ENCODE measurements at places on chromosomes 4 and X. TPM values are rescaled to one million over a fixed set of nuclear protein-coding genes. Genes with fewer than 3 reads are reported as not detected.
A peak's percentile ranks its signal among the peaks of the same experiment; 100 is the strongest.

- H3K27ac ChIP-seq = no peak overlapping the region
- no peak overlapping the region for H3K4me3 ChIP-seq
- no peak for DNase-seq
- H3K27me3 ChIP-seq = peaks cover 9% of the 10 kb centered on the region
- H3K4me1 ChIP-seq = no peaks in the 10 kb centered on the region
Observed at GRCh38 chr4:822361-823175, 3.4 kb downstream of the CPLX1 start.

APBB2 gene
- total RNA-seq = 13.1 TPM

DNA sequence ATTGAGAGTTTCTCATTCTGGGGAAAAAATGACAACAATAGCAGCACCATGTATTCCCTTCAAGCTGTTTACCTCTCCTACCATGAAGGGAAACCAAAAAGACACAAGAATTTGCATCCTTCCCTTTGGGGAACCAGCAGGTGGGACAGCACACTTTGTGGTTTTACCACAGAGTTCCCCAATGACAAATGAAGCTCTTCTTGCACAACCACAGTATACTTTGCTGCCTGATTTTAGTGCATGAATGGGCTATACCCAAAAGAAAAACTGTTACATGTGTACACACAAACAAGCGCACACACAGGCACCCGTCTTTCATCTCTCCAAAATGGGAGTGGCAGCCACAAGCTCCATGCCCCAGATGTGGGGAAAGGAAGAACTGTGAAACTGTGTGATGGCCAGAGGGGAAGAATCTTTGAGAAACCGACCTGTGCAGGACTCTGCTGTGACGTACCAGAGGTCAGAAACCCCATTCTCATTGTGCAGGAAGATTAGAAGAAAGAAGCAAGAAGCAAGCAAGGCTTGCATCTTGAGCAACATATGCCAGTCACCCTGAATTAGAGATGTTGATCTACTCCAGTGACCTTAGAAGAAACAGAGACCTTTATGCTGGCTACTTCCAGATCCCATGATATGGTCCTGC lies 2.7 kb upstream of the MAML3 start:
- H3K4me1 ChIP-seq = no peaks in the 10 kb centered on the region
- H3K27me3 ChIP-seq = no peaks in the 10 kb centered on the region
- H3K27ac ChIP-seq = no peak overlapping the region
- no peak for DNase-seq

DNA sequence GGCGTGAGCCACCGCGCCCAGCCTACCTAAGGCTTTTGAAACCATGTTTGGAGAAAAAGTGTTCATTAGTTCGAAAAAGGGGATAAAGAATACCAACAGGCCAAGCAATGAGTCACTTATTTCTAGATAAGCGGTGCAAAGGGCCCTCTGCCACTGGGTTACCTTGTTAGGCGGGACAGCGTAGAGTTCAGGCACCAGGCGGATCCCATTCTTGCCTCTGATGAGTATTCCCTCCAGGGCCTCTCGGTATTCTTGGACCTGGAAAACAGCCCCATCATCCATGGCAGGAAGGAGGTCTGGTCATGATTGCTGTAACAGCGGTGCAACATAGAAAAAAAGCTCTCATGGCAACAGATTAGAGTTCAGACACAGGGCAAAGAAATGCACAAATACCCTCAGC lies 48.0 kb downstream of the PHKA2 start:
- no peak overlapping the region for H3K4me3 ChIP-seq
- H3K36me3 ChIP-seq = peaks cover 2% of the 10 kb centered on the region
- H3K27ac ChIP-seq = no peak overlapping the region
- no peak for DNase-seq
- H3K4me1 ChIP-seq = no peaks in the 10 kb centered on the region
- no peaks in the 10 kb centered on the region for H3K27me3 ChIP-seq

GRCh38 chr4:127843704-127844600 lies 36.7 kb upstream of the PLK4 start:
- H3K4me1 ChIP-seq = no peaks in the 10 kb centered on the region
- DNase-seq = no peak
- H3K27me3 ChIP-seq = no peaks in the 10 kb centered on the region
- no peak overlapping the region for H3K4me3 ChIP-seq

DNA sequence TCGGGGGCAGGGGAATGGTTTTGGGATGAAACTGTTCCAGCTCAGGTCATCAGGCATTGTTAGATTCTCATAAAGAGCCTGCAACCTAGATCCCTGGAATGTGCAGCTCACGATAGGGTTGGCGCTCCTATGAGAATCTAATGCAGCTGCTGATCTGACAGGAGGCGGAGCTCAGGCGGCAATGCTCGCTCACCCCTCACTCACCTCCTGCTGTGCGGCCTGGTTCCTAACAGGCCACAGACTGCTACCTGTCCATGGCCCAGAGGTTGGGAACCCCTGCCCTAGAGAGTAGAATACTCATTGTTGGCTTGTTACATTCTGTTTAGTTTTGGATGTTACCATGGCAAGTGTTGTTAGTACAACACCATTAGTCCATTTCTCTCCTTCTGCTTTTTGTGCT lies 40.8 kb upstream of the STX18 start:
- H3K36me3 ChIP-seq = no peaks in the 10 kb centered on the region
- no peaks in the 10 kb centered on the region for H3K27me3 ChIP-seq
- H3K4me3 ChIP-seq = no peak overlapping the region
- H3K27ac ChIP-seq = no peak overlapping the region

DNA sequence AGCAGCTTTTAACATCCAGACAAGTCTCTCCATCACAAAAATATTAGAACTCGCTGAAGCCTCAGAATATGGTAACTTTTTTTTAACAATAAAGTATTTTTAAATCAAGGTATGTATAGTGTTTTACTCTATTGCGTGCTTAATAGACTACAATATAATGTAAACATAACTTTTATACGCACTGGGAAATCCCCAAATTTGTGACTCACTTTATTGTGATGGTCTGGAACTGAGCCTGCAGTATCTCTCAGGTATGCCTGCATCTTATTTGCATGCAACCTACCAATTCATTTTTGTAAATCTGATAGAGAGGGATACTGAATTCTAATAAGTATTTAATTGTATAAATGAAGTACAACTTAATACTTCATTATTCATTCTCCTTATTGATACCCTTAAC lies 823.5 kb downstream of the ADGRL3 start:
- no peaks in the 10 kb centered on the region for H3K36me3 ChIP-seq
- no peaks in the 10 kb centered on the region for H3K27me3 ChIP-seq
- no peak overlapping the region for H3K27ac ChIP-seq
- no peak overlapping the region for H3K4me3 ChIP-seq

DNA sequence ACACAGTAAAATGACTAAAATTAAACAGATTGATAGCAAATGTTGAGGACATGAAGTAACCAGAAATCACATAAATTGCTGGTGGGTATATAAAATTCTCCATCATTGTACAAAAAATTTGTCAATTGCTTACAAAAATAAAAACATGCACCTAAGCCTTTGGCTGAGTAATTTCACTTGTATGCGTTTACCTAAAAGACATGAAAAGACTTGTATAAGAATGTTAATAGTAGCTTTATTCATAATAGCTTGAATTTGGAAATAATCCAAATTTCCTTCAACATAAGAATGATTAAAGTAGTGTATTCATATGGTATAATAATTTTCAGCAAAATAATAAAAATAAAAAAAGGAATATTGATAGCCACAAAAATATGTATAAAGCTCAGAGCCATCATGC lies 37.7 kb downstream of the PDHA2 start:
- no peak for DNase-seq
- H3K36me3 ChIP-seq = no peaks in the 10 kb centered on the region
- H3K4me1 ChIP-seq = no peaks in the 10 kb centered on the region
- no peak overlapping the region for H3K27ac ChIP-seq
- H3K4me3 ChIP-seq = no peak overlapping the region

PRIMPOL gene
- total RNA-seq = 27.4 TPM

GRCh38 chr4:41216294-41217019 lies 2.1 kb upstream of the APBB2 start:
- peak overlapping the region; percentile 61 for H3K4me3 ChIP-seq
- no peaks in the 10 kb centered on the region for H3K27me3 ChIP-seq
- peak; percentile 61 for DNase-seq
- H3K27ac ChIP-seq = peak overlapping the region; percentile 82
- peaks cover 12% of the 10 kb centered on the region for H3K4me1 ChIP-seq

DNA sequence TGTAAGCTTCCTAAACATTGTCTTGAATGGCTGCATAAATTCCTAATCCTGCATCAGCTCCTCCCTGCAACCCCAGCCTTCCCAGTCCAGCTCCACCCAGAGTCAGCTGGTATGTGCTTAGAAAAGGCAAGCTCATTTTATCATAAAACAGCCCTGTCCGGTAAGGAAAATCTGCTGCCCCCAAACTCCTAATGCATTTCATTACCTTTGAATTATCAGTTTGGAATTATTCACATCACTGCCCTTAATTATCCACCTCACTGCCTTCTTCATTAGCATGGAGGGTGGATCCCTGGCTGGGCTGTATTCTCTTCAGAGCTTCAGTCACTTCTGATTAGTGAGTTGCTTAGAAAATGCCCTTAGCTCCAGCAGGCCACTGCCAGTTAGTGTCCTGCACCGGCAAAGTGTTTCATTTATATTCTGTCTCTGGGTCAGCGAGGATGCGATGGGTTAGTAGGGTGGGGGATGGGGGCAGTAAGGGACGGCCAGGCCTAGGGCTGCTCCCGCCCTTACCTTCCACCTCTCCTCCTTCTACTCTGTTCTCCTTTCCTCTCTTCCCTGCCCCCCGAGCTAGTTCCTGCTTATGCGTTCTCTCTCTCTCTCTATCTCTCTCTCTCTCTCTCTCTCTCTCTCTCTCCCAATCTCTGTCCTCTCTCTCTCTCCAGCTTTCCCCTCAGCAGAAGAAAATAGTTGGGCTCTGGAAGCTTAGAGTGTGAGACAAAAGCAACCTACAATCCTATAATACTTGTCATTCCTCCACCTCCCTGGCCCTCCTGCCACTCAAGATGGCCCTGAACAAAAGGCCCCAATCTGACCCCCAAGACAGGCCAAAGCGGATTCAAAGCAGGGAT lies 174.8 kb upstream of the KLF3 start:
- no peaks in the 10 kb centered on the region for H3K36me3 ChIP-seq
- no peak overlapping the region for H3K4me3 ChIP-seq
- no peak overlapping the region for H3K27ac ChIP-seq
- H3K27me3 ChIP-seq = no peaks in the 10 kb centered on the region
- no peak for DNase-seq

GRCh38 chr4:4784379-4784778 lies 75.1 kb upstream of the MSX1 start:
- H3K4me3 ChIP-seq = no peak overlapping the region
- no peaks in the 10 kb centered on the region for H3K36me3 ChIP-seq
- H3K27ac ChIP-seq = no peak overlapping the region
- no peaks in the 10 kb centered on the region for H3K27me3 ChIP-seq

CSAG1 gene
- total RNA-seq = not detected

HTT-AS gene
- not detected for total RNA-seq

DNA sequence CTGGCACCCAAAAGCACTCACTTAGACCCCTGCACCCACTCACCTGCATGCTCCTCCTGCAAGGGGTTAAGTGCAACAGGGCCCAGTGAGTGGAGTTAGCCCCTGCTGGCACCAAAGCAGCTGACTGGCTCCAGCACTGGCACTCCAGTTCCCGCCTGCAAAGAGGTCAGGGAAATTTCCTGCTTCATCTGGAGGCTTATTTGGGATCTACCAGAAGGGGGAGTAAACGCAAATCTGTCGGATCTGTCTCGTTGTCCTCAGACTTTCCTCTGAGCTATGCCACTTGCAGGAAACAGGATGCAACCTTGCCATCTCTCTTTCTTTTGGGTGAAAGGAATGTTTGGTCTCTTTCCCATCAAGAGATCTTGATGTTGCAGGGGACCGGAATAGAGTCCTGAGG lies 435.6 kb downstream of the PCDH10 start:
- no peaks in the 10 kb centered on the region for H3K27me3 ChIP-seq
- no peak overlapping the region for H3K27ac ChIP-seq
- DNase-seq = no peak
- no peaks in the 10 kb centered on the region for H3K4me1 ChIP-seq
- no peaks in the 10 kb centered on the region for H3K36me3 ChIP-seq
- no peak overlapping the region for H3K4me3 ChIP-seq

GRCh38 chrX:41516999-41517765 lies 70.0 kb downstream of the NYX start:
- DNase-seq = no peak
- no peaks in the 10 kb centered on the region for H3K4me1 ChIP-seq
- H3K36me3 ChIP-seq = no peaks in the 10 kb centered on the region
- no peaks in the 10 kb centered on the region for H3K27me3 ChIP-seq
- no peak overlapping the region for H3K4me3 ChIP-seq
- H3K27ac ChIP-seq = no peak overlapping the region

CXCL11 gene
- not detected for total RNA-seq

GRCh38 chr4:24794480-24794879 lies 893 bp upstream of the SOD3 start:
- H3K27ac ChIP-seq = no peak overlapping the region
- H3K4me1 ChIP-seq = peaks cover 14% of the 10 kb centered on the region
- DNase-seq = peak; percentile 7
- H3K27me3 ChIP-seq = no peaks in the 10 kb centered on the region

- H3K36me3 ChIP-seq = peaks cover 9% of the 10 kb centered on the region
- no peak overlapping the region for H3K4me3 ChIP-seq
- peak; percentile 20 for DNase-seq
- peaks cover 16% of the 10 kb centered on the region for H3K4me1 ChIP-seq
Observed at GRCh38 chr4:182369211-182369610, 126.0 kb downstream of the TENM3 start.

DNA sequence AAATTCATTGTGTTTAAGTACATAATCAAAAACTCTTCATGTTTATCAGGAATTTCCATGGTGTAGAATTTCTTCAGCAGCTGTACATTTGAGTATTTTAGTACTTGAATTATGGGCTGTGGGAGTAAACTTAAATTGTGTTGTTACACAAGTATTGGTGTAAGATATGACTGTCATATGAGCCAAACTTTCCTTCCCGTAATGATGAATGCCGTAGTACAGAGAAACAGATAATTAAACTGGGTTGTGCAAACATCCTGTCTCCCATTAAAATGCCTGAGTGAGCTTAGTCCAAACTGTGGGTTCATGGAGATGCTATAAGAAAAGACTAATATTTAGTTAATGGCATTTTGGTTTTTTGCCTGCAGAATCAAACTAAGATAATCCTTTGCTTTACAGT lies 159.2 kb downstream of the SLC4A4 start:
- H3K36me3 ChIP-seq = no peaks in the 10 kb centered on the region
- no peak overlapping the region for H3K27ac ChIP-seq
- H3K4me3 ChIP-seq = no peak overlapping the region
- H3K27me3 ChIP-seq = no peaks in the 10 kb centered on the region
- no peaks in the 10 kb centered on the region for H3K4me1 ChIP-seq
- DNase-seq = no peak

- H3K36me3 ChIP-seq = no peaks in the 10 kb centered on the region
- H3K4me3 ChIP-seq = no peak overlapping the region
- H3K27me3 ChIP-seq = no peaks in the 10 kb centered on the region
- peaks cover 4% of the 10 kb centered on the region for H3K4me1 ChIP-seq
- DNase-seq = peak; percentile 58
- no peak overlapping the region for H3K27ac ChIP-seq
Observed at GRCh38 chrX:119512146-119512800, 44.0 kb downstream of the SLC25A5 start.

ETDA gene
- not detected for total RNA-seq

- no peaks in the 10 kb centered on the region for H3K4me1 ChIP-seq
- no peaks in the 10 kb centered on the region for H3K36me3 ChIP-seq
- no peak overlapping the region for H3K27ac ChIP-seq
Observed at GRCh38 chrX:41982953-41983352, 59.6 kb upstream of the CASK start.
